ENCODE measurements at places on chromosomes 4 and X. TPM values are rescaled to one million over a fixed set of nuclear protein-coding genes. Genes with fewer than 3 reads are reported as not detected.

GUCY1B1 gene
- total RNA-seq, result 0.36 TPM

HDX gene
- total RNA-seq, result 5.3 TPM

DNA sequence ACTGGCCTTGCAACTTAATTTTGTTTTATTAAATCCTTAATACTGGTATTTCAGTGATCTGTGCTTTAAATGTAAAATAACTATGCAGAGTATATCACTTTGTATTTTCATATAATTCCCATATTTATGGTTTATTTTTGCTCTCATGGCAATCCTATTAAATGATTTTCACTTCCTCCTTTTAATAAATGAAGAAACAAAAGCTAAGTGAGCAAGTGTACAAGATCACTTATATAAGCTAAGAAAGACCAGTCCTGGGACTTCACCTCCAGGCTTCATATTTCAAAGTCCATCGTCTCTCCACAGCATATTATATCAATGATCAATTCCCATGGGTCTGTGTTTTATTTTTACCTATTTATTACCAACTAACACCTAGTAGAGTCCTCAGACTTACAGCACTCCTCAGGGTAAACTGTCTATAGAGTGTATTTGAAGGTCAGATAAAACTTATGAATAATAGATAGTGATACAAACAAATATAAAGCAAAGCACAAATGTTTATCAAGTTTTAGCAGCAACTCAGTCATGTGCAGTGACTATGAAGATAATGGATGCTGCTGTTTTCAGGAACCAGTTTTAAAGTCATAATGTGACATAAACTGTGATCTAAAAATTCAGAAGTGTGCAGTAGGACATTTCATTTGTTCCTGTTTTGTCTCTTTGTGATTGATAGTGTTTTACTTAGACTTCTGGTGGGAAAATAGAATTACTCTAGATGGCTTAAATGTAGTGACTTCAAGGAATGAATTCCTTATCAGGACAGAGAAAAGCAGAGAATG lies 56.8 kb downstream of the ARHGAP24 start:
- H3K27ac ChIP-seq, result no peak overlapping the region
- no peaks in the 10 kb centered on the region for H3K27me3 ChIP-seq
- H3K36me3 ChIP-seq, result no peaks in the 10 kb centered on the region
- no peaks in the 10 kb centered on the region for H3K4me1 ChIP-seq
- no peak for DNase-seq

GRCh38 chrX:65642914-65643491 lies 24.5 kb upstream of the MSN start:
- H3K27me3 ChIP-seq, result no peaks in the 10 kb centered on the region
- no peak overlapping the region for H3K4me3 ChIP-seq
- H3K4me1 ChIP-seq, result peaks cover 4% of the 10 kb centered on the region
- DNase-seq, result no peak
- no peak overlapping the region for H3K27ac ChIP-seq
- no peaks in the 10 kb centered on the region for H3K36me3 ChIP-seq

DNA sequence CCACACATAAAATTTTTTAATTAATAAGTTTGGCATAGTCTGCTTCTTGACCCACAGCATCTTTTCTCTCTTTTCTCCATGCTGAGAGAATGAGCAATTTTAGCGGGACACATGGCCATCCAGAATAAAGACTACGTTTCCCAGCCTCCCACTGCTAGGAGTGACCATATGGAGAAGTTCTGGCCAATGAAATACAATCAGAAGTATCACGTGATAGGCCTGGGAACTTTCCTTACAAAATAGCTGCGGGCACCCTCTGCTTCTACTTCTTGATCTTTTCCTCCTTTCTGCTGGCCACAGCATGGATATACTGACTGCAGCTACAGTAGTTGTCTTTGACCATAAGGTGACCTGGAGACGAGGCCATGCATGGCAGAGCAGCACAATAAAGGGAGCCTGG lies 348.0 kb downstream of the BCOR start:
- H3K36me3 ChIP-seq, result no peaks in the 10 kb centered on the region
- no peak for DNase-seq
- H3K27me3 ChIP-seq, result no peaks in the 10 kb centered on the region
- no peak overlapping the region for H3K27ac ChIP-seq
- H3K4me1 ChIP-seq, result peaks cover under 1% of the 10 kb centered on the region

DNA sequence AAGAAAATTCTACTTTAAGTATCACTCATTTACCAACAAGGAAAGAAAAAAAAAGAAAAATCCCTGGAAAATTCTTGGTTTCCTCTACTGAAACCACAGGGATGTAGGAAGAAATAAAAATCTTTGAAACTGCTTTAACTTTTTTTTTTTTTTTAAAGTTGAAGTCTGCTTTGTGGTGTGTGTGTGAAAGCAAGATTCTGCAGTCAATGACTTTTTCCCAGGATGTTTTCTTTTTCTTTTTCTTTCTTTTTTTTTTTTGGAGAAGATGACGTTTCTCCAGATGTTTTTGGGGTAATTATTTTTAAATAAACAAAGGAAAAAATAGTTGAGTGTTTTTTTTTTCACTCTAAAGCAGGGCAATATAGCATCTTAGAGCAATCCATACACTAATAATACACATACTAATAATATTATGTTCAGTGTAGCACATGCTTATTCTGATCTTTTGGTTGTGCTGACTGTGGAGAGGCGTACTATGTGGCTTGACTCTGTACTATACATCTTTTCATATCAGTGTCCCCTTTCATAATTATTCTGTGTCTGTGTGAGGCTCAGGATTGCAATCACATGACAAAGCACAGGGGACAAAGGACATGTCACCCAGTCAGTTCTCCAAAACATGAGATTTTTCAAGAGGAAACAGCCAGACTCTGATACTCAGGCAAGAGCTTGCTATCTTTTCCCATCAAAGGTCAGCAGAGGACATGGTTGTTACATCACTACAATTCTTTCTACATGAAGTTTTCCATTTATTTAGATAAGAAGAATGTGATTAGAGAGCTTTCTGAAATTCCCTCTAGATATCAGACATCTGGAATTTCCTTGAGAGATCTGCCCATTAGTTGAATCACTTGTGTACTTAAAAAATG lies 111.0 kb downstream of the PDE5A start:
- peaks cover 65% of the 10 kb centered on the region for H3K36me3 ChIP-seq
- H3K4me1 ChIP-seq, result no peaks in the 10 kb centered on the region
- no peak overlapping the region for H3K4me3 ChIP-seq
- H3K27me3 ChIP-seq, result no peaks in the 10 kb centered on the region
- DNase-seq, result no peak

- H3K4me1 ChIP-seq, result no peaks in the 10 kb centered on the region
- no peaks in the 10 kb centered on the region for H3K36me3 ChIP-seq
- DNase-seq, result no peak
Observed at GRCh38 chr4:20487446-20487845, 212.8 kb upstream of the PACRGL start.

DNA sequence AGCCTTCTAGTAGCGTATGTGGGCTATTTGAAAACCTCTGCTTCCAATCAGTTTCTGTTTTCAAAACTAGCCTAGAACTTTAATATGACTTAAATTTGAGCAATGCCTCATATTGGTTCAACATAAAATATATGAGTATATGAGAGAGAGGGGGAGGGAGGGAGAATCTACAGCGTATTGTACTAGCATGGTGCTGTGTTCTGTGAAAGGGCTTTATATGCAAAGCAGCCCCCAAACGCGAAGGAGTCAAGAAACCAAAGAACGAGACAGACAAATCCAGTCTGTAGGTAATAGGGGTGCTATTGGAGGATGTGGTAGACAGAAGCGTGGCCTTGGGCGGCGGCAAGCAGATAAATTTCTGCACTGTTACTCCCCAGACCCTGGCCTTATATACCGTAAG lies 784 bp upstream of the ANXA5 start:
- H3K27ac ChIP-seq, result peak overlapping the region; percentile 87
- no peak for DNase-seq
- H3K36me3 ChIP-seq, result peaks cover 3% of the 10 kb centered on the region
- H3K27me3 ChIP-seq, result no peaks in the 10 kb centered on the region
- H3K4me1 ChIP-seq, result peaks cover 14% of the 10 kb centered on the region

- no peaks in the 10 kb centered on the region for H3K27me3 ChIP-seq
- no peak overlapping the region for H3K4me3 ChIP-seq
- H3K27ac ChIP-seq, result no peak overlapping the region
- no peaks in the 10 kb centered on the region for H3K36me3 ChIP-seq
- H3K4me1 ChIP-seq, result no peaks in the 10 kb centered on the region
Observed at GRCh38 chr4:14345356-14345775, 656.9 kb upstream of the CPEB2 start.

DNA sequence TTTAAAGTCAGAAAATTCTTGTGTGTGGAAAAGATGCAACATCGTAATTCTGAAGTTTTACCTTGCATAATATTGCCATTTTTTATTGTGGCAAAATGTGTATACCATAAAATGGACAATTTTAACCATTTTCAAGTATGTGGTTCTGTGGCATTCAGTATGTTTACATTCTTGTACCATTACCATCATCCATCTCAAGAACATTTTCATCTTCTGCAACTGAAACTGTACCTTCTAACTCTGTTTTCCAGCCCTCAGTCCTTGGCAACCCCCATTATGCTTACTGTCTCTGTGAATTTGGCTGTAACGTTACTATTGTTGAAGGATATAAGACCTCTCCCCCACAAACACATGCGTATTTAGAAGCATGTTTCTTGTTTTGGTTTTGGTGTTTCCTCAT lies 123.2 kb downstream of the BMPR1B start:
- no peaks in the 10 kb centered on the region for H3K27me3 ChIP-seq
- no peaks in the 10 kb centered on the region for H3K4me1 ChIP-seq
- no peak for DNase-seq
- no peak overlapping the region for H3K27ac ChIP-seq
- H3K4me3 ChIP-seq, result no peak overlapping the region
- H3K36me3 ChIP-seq, result no peaks in the 10 kb centered on the region

DNA sequence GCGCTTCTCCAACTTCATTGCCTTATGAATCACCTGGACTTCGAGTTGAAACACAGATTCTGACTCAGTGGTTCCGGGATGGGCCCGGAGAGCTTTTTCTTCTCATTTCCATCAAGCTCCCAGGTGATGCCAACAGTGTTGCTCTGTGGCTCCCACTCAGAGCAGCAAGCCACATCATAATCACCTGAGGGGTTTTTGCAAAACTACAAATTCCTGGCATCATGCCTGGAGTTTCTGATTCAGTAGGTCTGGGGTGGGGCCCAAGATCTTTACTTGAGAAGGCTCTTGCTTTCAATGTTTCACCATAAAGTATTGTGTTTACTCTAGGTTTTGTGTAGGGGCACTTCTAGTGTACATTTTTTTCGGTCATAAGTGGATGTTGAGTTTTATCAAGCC lies 7.0 kb downstream of the MTM1 start:
- peaks cover 54% of the 10 kb centered on the region for H3K4me1 ChIP-seq
- peak overlapping the region; percentile 32 for H3K4me3 ChIP-seq
- no peaks in the 10 kb centered on the region for H3K36me3 ChIP-seq
- peak overlapping the region; percentile 87 for H3K27ac ChIP-seq
- no peak for DNase-seq

All from Panc1 (cell line).